ENCODE measurements at places on chromosomes 13 and 19.
A peak's percentile ranks its signal among the peaks of the same experiment; 100 is the strongest.

GRCh38 chr19:47540748-47541147 lies 25.9 kb upstream of the NAPA start:
- DNase-seq: no peak

- DNase-seq: no peak
Measured at GRCh38 chr13:112962396-112962795, 6.6 kb upstream of the MCF2L start.

- DNase-seq: no peak
Measured at GRCh38 chr13:102089177-102089576, 312.7 kb downstream of the FGF14 start.

DNA sequence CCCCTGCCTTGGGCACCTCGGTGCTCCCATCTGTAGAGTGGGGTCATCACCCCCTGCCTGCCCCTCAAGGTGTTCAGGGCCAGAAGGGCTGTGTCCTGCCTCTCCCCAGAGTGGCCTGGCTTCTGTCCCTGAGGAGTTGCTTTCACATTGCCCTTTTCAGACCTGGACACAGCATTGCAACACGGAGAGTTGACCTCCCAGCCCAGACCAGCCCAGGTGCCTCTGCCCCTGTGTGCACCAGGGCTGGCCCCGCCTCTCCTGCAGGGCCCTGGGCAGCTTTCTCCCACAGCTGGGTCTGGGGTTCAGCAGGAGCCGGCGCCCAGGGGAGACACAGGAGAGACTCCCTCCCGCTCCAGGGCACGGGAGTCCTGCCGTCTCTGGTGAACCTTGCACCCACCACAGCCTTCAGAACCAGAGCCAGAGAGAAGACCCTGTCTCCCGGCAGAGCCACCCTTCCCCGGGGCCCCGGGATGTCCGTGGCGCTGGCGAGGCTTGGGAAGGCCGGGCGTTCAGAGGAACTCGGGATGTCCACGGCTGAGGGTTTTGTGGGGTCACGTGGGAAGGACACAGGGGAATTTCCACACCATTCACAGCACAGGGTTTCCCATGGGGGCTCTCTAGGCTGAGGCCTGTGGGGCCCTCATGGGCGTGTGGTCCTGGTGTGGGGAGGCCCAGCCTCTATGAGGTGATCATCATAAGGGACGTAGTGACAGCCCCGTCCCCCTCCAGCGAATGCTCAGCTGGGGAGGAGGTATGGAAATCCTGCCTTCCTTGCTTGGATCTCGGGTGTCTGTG lies 23.2 kb downstream of the C13orf46 start:
- DNase-seq: no peak

DNA sequence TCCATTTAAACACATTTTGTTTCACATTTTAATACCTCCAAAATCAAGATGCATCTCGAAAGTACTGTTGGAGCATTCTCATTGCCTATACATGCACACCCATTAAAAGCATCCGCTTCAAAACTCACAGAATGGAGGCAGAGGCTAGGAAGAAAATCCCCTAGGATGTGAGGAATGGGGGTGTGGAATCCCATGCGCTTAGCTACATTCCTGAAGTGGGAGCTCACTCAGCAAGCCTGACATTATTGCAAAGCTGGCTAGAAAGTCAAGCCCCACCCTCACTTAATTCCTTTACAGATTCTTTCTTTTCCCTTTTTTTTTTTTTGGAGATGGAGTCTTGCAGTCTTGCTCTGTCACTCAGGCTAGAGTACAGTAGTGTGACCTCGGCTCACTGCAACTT lies 4.6 kb upstream of the FAM32A start:
- peak; percentile 66 for DNase-seq

DNA sequence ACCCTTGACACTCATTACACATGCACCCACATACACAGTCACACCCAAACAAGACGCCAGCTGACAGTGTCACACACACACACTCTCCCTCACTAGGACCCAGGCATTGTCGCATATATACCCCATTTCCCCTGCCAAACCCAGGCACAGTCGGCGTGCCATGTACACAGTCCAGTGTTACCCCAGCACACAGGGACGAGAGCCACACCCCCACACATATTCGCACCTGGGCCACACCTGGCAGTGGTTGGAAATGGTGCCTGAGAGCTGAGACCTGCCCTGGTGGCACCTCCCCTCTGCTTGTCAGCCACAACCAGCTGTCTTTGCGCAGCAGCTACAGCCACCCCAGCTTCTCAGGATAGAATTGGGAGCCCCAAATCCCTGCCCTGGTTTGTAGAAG lies 9.0 kb downstream of the NFIX start:
- DNase-seq: no peak

DNA sequence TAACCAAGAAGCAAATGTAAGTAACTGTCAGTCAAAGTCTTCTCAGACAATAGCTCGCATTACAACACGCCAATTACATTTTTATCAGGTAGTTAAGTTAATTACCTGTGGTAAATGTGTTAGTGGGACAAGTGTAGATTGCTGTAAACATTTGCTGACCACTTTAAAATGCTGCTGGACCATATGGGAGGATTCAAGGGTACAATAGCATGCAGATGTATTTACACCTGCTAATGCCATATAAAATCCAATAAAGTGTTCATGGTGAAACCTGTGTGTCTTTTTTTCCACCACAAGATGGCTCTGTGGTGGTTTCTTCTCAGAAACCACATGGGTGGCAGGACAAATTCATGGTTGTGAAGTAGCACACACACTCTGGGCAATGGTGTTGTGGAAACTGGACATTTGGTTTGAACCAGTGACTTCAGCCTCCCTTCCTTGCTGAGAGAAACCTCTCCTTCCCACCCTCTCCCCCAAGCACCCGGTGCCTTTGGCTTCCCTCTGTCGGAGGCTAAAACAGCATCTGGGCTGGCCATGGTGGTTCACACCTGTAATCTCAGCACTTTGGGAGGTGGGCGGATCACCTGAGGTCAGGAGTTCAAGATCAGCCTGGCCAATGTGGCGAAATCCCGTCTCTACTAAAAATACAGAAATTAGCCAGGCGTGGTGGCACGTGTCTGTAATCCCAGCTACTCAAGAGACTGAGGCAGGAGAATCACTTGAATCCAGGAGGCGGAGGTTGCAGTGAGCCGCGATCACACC lies 18.1 kb upstream of the GTF3A start:
- DNase-seq: no peak

DNA sequence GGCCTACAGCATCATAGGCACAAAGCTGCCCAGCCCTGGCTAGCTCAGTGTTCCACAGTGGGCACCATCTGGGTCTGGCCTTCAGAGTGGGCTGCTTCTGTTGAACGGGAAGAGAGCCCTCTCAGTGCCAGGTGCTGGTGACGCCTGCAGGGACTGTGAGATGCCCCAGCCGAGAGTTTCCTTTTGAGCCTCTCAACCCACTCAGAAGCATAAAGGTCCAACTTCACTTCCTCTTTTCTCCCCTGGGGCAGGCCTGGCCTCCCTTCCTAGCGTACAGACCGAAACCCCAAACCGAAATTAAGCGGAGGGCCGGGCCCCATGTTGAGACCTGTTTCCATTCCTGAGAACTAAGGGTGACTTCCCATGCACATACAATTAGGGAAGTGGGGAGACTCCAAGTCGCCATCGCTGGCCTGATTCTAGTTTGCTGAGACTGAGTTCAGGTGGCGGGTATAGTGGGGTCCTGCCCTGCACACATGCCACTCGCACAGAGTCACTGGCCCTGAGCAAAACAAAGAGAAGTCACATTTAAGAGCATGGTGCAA lies 6.9 kb downstream of the RAB8A start:
- DNase-seq: no peak

DNA sequence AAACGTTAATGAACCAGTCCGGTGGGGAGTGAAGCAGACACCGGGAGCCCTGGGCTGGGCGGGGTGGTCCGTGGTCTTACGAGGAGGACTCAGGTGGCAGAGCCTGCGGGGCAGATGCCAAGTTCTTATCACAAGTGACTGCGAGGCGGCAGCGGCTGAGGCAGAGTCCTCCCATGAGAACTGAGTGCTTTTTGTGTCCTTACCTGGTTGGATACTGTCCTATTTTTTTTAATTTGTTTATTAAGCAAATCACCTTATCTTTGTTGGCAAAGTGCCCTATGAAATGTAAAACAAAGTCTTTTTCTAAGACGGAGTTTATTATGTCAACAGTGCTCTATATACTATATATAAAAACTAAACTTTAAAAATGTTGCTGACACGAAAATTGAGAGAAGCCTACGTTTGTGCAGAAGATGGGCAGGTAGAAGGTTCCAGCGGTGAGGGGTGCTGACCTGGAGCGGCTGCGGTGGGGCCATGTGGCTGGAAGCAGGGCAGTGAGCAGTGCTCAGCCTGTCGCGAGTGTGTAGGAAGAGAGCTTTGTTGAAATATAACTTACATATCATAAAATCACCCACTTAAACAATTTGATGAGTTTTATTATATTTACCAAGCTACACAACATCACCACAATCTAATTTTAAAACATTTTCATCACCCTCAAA lies 82.2 kb downstream of the ATP11A start:
- DNase-seq: no peak

GRCh38 chr19:16623576-16623975 lies 4.4 kb downstream of the MED26 start:
- no peak for DNase-seq

DNA sequence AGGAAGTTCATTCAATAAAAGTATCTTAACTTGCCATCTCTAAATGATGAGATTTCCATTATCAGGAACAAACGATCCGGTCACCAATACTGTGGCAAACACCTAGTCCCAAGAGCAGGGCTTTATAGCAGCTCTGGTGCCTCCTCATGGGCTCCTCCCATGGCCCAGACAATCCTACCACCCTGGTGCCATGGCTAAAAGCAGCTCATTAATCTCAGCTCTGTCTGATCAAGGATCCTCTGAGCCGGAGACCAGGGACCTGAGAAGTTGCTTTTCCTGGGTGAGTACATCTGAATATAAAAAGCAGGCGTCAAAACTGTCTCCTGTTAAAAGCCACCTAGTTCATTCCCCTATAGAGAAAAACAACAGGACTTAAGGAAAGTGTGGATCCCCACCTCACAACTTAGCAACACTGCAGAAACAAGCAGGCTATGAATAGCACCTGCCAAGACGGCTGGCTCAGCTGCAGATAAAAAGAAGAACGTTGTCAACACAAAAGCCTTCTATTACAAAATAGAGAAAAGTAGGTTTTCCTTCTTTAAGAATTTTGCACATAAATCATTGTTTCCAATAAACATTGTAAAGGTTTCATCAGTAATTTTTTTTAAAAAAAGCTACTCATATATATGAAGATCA lies 30.3 kb downstream of the TSHZ3 start:
- DNase-seq: peak; percentile 66

GRCh38 chr13:58655086-58655485 lies 1023.5 kb downstream of the PCDH17 start:
- DNase-seq: no peak

- DNase-seq: no peak
Measured at GRCh38 chr13:89029062-89029461, 1357.9 kb downstream of the SLITRK5 start.

DNA sequence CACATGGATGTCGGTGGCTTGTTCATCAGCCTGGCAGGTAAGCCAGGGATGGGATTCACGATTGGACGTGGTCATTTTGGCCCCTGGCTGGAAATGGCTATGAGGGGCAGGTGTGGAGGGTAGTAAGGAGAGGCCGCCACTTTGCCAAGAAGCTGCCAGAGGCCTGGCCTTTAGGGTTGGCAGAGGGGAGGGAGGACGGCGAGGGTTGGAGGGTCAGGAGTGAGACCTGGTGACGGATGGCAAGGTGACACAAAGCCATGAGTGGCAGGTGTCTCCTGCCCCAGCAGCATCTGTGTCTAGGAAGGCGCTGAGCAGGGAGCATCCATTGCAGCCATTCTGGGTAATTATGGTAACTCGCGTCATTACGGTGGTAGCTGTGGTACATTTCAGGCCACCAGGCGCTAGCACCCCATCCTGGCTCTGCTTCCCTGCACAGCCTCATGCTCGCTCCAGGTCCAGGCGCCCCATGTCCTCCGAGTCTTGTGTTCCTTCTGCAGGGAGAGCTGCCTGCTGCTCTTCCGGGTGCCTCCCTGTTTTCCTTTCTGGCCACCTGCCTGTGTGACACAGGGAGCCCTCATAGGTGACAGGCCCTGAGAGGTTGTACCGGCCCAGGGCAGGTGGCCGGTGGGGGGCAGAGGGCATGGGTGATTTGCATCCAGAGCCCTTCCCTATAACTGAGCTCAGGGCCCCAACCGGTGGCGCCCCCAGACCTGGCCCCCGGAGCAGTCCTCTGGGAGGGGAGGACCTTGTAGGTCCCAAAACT lies 4.2 kb downstream of the SSBP4 start:
- no peak for DNase-seq

GRCh38 chr19:42433503-42434260 lies 6.5 kb upstream of the LIPE start:
- peak; percentile 93 for DNase-seq

DNA sequence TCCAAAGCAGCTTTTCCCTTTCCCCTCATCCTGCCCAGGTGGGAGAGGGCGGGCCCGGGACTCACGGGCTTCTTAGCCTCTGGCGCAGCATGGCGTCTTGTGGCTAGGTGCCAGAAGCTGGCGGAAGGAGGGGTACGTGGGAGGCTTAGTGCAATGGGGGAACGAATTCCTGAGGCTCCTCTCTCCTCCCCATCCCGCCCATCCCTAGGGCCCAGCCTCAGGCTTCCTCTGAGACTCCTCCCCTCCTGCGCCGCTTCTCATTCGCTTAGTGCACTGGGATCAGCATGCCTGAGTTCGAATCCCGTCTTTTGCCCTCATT lies 297.8 kb downstream of the ZNF536 start:
- no peak for DNase-seq

DNA sequence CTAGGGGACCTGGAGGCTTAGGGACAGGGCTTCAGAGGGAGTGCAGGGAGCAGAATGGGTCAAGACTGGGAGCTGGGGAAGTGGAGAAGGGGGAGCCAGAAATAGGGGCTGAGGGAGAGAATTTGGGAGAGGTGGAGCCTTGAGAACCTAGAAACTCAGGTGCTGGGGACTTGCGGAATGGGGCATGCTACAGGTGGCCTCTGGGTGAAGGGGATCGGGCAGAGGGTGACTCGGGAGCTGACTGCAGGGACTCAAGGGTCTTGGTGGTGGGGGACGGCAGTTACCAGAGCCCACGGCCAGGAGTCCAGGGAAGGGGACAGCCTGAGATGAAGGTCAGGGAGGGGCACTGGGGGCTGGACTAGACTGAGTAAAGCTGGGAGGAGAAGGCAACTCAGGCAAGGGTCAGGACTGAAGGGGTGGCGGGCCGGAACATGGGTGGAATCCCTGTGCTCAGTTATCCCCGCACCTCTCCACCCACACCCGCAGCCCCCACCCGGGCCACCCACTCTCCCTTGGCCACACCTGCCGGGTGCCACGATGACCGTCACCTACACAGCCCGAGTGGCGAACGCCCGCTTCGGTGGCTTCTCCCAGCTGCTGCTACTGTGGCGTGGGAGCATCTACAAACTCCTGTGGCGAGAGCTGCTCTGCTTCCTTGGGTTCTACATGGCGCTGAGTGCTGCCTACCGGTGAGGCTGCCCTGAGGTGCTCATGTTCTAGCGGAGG lies 628 bp downstream of the BEST2 start:
- no peak for DNase-seq
